Spleen (tissue), 13 donors: ENCODE measurements at places on chromosomes 3 and 15. TPM values are rescaled to one million over a fixed set of nuclear protein-coding genes. Genes with fewer than 3 reads are reported as not detected.

DNA sequence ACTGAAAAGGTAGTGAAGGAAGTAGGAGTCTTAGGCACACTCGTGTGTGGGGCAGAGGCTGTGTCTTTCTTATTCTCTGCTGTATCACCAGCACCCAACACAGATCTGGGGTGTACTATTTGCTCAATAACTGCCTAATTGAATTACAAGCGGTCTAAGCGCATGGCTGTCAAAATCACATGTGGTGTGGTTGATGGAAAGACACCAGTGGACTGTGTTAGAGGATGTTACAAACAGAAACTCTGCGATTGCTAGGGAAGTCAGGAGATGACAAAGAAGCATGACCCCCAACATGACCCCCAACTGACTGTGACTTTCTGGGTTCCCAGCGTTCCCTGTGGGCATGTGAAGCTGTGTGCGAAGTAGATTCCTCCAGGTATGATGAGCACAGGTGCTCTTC lies 32.0 kb downstream of the ATG7 start:
- no peak for DNase-seq

- no peak for DNase-seq
Measured at GRCh38 chr3:17755836-17756235, 13.4 kb upstream of the TBC1D5 start.

DNA sequence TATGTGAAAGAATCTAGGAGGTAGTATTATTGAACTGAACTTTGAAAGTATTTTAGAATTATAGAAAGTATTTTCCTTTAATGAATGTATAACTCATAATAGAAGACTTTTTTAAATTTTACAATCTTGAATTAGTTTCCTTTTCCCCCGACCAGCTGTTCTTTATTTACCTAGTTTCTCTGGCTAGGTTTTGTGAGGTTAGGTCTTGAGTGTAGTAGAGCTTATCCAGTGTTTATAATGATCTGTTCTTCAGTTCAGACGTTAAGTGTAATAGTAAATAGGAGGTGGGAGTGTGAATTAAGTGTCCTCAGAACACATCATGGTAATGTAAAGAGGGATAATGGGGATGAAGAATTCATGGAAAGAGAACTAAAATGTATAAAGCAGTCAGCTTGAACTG lies 93.8 kb downstream of the MYRIP start:
- DNase-seq = no peak

GRCh38 chr3:155876037-155876436 lies 5.6 kb downstream of the GMPS start:
- no peak for DNase-seq

GRCh38 chr3:21117370-21117769 lies 633.6 kb downstream of the ZNF385D start:
- no peak for DNase-seq

- DNase-seq = peak; percentile 96
Measured at GRCh38 chr15:44662478-44663409, 718 bp downstream of the SPG11 start.

- DNase-seq = no peak
Measured at GRCh38 chr3:27553886-27554540, 69.8 kb upstream of the SLC4A7 start.

DNA sequence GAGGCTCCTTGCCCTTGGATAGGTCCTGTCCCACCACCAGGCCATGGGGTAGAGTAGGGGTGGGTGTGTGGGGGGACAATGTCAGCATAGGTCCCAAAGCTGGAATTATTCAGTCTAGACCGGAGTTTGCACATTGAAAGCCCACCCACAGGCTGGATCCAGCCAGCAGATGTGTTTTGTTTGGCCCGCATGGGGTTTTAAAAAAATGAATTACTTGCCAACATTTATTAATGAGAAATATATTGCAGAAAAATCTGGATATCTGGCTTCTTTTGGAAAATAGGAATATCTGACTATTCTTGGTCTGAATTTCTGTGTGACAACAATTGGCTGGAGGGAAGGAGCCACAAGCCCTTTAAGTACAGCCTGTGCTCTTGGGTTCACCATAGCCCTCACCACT lies 17.3 kb upstream of the LRIG1 start:
- DNase-seq = no peak

GRCh38 chr15:52710708-52711389 lies 31.7 kb upstream of the ATOSA start:
- no peak for DNase-seq

DNA sequence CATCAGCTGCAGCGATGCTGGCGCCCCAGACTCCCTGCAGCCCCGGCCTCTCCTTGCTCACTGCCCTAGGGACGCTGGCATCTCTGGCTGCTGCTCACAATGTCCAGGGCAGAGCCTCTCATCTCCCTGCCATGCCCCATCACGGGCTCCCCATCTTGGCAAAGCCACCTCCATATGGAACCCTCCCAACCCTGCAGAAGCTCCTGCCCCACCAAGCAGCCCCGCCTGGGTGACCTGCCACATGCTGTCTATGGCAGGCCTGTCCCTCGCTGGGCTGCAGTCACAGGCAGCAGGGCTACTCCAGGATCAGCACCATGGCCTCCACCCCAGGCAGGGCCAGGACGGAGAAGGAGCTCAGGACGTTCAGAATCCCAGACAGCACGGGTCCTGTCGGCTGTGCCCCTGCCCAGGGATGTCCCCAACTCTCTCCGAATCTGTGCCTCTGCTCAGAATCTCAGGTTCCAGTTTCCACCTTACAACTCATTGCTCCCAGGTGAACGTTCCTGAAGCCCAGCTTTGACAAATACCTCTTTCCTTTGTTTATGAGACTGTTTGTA lies 58.4 kb downstream of the PLXNA1 start:
- DNase-seq = peak; percentile 74

DNA sequence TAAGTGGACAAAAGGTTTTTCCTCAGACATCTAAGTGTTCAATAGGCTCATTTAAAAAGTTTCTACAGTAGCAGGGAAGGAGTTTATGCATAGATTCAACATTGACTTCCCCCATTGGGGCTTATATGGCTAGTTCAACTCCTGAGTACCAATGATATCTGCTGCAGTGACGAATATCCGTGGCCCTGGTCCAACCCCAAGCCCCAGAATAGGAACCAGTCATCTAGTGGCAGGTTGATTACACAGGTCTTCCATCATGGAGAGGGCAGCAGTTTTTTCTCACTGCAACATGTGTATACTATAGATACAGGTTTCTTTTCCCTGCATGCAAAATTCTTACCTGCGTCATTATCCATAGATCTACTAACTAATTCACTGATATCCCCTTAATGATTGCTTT lies 45.8 kb upstream of the KPNA4 start:
- DNase-seq = no peak

- DNase-seq = peak; percentile 96
Measured at GRCh38 chr15:31326875-31327668, 437 bp downstream of the KLF13 start.

Gene PLA2G4E
- not detected for polyA plus RNA-seq

Gene GOLGA8K
- 0.58 TPM for polyA plus RNA-seq

Gene SMCO1
- not detected for polyA plus RNA-seq

Gene KLHL40
- 0.03 TPM for polyA plus RNA-seq

Gene ISLR
- polyA plus RNA-seq = 24.2 TPM

Gene FANCD2
- polyA plus RNA-seq = 13.6 TPM

Gene ITIH3
- 44.4 TPM for polyA plus RNA-seq
